Fibroblast of the conjunctiva (primary cell): ENCODE measurements at places on chromosomes 16 and 17.

GRCh38 chr17:76584427-76585032 is 1.1 kb downstream of the ST6GALNAC2 start:
- no peak for DNase-seq

- no peak for DNase-seq
These were observed 22.3 kb upstream of the ZFPM1 start for GRCh38 chr16:88430524-88431446.

DNA sequence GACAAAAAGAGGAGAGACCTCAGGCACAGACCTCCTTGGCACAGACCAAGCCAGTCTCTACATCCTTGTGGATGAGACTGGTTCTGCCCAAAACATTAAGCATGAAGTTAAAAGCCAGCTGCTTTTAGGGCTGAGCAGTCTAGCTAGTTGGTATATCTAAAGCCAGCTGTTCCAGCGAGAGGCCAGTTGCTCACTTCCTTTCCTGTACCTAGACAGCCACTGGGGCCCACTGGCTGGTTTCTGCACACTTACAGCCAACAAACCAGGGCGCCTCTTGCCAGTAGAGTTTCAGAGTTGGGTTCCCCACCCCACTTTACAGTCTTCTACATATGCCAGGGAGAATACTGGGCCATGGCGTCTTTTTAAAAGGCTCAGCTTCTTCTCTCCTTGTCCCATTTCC is 242.4 kb downstream of the ZFHX3 start:
- no peak for DNase-seq

DNA sequence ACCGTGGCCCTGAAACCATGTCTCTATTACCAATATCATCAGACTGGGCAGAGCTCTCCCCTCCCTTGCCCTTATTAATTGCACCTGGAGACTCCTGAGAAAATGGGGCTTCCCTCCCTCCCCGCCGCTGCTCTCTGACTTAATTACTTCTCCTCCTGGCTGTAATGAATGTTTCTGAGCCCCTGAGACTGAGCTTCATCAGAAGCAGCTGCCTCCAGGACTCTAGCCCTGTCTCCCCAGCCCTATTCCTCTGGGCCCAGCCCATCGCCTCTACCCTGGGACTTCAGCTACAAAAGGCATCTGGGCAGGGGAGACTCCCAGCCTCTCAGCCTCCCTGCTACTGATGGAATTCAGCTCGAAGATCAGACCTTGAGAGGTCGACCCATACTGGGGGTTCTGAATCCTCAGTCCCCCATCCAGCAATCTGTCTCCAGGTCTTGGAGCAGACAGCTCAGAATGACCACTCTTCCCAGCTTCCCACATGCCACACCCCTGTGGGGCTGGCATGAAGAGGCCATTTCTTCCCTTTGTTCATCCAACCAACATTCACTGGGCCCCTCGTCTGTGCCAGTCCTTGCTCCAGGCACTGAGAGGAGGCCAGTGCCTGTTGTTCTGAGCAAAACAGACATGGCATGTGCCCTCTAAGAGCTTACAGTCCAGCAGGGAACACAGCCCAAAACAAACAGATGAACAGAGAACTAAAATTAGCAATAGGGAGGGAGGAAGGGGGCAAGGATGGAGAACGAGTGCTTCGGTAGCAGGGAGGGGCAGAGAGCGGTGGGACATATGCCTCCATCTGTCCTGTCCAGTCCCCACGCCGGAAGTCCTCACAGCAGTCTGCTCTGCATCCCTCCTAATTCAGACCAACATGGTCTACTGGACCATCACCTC is 17.0 kb upstream of the NAGS start:
- no peak for DNase-seq

GRCh38 chr17:17156511-17156910 is 49.6 kb downstream of the PLD6 start:
- no peak for DNase-seq

DNA sequence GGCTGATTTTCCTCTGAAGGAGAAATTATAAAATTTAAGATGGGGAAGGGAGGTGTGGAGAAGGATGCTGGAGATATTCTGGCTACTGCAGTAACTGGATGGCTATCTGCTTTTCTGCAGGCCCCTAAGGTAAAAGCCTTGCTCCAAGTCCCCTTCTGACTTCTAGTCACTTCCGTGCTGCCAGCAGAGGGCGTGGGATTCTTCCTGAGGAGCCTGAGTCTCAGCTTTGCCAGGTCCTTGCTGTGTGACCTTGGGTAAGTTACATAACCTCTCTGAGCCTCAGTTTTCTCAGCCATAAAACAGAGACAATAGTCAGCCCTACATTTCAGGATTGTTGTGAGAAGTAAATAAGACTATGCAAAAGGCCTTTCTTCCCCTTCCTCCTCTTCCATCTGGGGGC is 24.3 kb upstream of the TMEM220 start:
- DNase-seq, result no peak

GRCh38 chr17:67215991-67216421 is 29.0 kb downstream of the HELZ start:
- DNase-seq, result no peak

- peak; percentile 14 for DNase-seq
These were observed 136.0 kb upstream of the C17orf78 start for GRCh38 chr17:37239690-37240334.

DNA sequence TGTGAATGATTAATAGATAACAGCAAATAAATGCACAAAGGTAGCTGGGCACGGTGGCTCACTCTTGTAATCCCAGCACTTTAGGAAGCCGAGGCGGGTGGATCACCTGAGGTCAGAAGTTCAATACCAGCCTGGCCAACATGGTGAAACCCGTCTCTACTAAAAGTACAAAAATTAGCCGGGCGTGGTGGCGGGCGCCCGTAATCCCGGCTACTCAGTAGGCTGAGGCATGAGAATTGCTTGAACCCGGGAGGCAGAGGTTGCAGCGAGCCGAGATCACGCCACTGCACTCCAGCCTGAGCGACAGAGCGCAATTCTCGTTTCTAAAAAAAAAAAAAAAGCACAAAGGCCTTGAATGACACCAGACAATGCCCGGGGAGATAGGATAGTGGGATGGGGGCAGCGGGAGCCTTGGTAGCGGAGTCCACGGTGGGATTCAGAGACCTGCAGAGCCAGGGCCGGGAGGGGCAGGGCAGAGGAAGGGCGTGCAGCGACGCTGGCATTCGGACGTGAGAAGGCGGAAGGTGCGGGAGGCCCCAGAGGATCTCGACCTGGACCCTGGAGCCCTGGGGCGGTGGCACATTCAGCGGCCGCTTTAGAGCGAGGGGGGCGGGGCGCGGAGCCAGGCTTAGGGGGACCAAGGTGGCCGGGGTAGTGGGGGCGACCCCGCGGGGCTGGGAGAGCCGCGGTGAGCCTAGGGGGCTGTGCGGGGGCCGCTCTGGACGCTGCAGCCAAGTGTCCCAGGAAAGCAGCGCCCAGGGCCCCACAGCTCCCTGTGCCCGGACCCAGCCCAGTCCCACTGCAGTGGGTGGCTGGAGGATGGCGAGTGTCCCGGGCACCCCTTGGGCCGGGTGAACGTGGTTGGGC is 999 bp upstream of the FLYWCH2 start:
- DNase-seq, result no peak

DNA sequence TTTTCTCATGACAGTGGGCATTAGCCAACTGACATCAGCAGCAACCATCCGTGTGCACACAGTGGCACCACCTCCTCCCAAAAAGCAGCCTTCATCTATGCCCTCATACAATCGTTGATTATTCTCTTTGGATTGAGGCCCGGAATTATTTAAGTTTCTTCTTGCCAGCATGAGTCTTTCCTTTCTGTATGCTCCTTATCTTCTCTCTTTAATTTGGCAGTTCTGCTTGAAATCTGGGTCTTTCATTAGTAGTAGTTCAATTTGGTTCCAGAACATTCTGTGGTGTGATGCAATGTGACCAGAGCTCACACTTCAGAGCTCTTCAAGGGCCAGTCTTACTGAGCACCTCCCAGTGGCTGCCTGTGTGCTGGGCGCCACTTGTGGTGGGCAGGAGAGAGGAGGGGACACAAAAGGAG is 52.2 kb upstream of the STH start:
- no peak for DNase-seq

DNA sequence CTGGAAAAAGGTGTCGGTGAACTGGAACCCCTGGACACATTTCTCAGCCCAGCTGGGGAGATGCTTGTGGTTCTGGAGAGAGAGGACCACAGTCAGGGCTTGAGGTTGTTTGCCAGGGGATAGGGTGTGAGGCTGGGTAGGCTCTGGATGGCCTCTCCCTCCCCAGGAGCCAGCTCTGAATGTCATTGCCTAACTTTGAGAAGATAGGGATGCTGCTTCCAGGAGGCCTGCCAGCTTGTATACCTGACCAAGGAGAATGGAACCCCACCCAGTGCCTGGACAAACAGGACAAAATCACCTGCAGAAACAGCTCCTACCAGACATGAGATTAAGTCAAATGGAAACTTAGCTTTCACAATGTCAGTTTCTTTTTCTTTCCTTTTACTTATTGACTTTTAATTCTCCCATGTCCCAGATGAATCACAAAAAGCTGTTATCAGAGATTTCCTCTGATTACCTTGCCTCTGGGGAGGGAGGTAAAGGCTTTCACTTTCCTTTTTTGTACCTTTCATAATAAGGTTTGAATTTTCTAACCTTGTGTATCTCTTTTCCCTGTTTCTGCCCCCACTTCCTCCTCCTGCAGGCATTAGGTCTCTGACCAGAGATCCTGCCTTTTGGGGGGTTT is 29.8 kb upstream of the PLLP start:
- no peak for DNase-seq

DNA sequence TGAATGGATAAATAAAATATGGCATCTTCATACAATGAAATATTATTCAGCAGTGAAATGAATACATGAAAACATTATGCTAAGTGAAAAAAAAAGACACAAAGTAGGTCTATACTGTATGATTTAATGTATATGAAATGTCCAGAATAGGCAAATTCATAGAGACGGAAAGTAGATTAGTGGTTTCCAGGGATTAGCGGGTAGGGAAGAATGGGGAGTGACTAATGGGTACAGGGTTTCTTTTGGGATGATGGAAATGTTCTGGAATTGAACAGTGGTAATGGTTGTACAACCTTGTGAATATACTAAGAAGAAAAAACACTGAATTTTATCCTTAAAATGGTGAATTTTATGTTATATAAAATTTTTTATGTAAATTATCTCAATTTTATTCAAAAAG is 8.5 kb upstream of the MYCBPAP start:
- no peak for DNase-seq

GRCh38 chr17:19296786-19297778 is 59.9 kb downstream of the EPN2 start:
- DNase-seq, result no peak

DNA sequence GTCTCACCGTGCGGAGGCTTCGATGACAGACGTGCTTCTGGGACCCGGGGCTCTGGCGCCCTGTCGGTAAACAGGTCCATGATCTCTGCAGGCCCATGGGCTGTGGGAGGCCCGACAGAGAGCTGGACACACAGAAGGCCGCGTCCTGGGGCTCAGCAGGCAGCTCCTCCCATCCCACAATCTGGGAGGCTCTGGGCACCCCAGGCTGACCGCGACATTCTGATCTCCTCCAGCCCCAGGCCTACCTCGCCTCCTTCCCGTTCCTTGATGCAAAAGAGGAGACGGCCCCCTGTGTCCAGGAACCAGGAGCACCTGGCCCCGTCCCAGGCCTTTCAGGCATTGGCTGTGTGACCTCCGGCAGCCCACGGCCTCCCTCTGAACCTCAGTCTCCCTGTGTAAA is 23.3 kb downstream of the TRARG1 start:
- no peak for DNase-seq

DNA sequence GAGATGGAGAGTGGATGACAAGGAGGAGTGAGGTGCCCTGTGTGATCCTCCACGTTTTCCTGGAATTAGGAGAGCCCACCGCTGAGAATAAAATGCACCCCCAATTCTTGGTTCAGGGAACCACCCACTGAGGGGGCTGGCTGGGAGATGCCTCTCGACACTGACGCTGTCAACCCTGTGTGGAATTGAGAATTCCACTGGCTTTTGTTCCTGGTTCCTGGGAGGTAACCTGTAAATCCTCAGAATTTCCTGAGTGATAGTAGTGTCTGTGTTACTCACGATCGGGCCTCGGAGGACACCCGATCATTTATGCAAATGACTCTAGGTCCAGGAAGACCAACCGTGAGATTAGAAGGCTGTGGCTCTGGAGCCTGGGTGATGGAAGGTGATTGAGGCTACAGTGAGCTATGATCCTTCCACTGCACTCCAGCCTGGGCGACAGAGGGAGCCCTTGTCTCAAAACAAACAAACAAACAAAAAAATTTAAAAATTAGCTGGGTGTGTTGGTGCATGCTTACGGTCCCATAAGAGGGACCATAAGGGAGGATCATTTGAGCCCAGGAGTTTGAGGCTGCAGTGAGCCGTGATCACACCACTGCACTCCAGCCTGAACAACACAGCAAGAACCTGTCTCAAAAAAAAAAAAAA is 11.7 kb upstream of the PRPSAP1 start:
- DNase-seq, result no peak

DNA sequence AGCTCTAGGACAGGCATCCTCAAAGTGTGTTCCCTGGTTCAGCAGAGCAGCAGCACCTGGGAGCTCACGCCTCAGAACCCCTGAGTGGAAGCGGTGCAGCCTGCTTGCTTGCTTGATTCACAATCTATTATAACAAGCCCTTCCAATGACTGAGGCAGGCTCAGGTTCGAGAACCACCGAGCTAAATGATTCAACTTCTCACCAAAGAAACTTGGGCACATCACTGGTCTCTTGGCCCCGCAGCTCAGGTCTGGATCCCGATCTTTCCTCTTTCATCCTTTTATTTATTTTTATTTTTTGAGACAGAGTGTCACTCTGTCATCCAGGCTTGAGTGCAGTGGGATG is 24.5 kb downstream of the CLUH start:
- no peak for DNase-seq

DNA sequence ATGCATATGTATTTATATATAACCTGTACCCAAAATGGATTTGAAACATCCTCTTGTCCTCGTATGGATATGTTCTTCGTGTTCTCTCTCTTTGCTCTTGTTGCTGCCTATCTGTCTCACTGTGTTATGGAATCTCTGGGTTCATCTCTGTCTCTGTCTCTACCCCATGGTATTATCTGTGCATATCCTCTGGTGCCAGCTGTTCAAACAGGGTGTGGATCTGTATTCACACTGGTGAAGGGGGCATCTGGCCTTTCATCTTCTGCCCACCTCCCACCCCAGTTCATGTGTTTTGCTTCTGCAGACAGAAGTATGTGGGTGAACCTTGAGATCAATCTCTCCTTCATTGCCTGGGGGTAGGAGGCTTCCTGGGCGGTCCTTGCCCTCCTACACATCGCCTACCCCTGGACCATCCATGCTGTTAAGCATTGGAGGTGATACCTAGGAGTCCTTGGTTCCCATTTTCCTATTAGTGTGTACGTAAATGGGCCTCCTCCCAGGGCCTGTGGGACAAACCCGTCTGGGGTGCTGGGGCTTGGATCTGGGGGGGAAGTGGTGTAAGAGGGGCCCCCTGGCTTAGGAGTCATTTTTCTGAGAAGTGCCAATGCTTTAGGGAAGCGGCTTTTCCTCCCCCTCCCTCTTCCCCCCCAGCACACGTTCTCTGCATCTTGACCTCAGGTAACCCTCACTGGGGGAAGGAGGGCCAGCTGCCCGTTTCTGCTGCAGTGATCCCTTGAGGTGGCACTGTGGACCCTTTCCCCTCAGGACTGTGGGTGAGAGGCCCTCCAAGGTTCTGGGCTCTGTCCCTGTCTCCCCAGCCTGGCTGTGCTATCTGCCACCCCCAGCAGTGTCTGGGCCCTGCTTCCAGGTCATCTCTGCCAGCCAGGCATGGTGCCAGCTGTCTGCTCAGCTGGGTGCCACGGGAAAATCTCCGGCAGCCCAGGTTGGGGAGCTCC is 21.1 kb downstream of the RARA start:
- DNase-seq, result no peak
